ENCODE measurements at places on chromosomes 12 and 14.
A peak's percentile ranks its signal among the peaks of the same experiment; 100 is the strongest.

GRCh38 chr12:56987011-56987410 is 19.3 kb downstream of the ZBTB39 start:
- no peak for DNase-seq

DNA sequence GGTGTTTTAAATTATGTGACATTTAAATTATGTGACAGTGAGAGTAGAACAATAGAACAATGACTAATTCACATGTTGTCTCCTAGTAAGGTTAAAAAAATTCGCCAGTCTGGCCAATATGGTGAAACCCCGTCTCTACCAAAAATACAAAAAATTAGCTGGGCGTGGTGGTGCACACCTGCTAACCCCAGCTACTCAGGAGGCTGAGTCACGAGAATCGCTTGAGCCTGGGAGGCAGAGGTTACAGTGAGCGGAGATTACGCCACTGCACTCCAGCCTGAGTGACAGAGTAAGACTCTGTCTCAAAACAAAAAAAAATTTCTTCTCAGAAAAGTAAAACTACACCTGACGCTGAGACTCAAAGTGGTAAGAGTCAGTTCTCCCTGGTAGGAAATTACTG is 2.7 kb downstream of the CS start:
- no peak for DNase-seq

GRCh38 chr12:30725739-30726138 is 29.0 kb downstream of the CAPRIN2 start:
- no peak for DNase-seq

DNA sequence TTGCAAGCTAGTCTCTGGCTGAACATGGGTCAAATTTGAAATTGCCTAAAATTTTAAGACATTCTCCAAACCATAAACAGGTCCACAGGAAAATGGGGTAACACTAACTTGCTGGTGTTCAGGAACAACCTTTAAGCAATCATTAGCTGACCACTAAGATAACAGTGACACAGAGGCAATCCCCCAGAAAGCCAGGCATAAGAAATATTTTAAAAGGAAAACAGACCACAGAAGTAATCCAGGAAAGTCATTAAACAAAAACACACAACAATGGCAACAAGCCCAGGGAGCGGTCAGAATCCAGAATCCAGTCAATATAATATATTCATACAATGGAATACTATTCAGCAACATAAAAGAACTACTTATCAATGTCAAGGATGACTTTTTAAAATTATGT is 59.1 kb downstream of the LRP6 start:
- DNase-seq = no peak

GRCh38 chr12:10364815-10365622 is 24.8 kb downstream of the KLRK1 start:
- DNase-seq = peak; percentile 52
